Body of pancreas (tissue), 4 donors: ENCODE measurements at places on chromosomes 4 and X. TPM values are rescaled to one million over a fixed set of nuclear protein-coding genes. Genes with fewer than 3 reads are reported as not detected.

The XPNPEP2 gene
- total RNA-seq, result 0.52 TPM

The MGAT4D gene
- total RNA-seq, result not detected

The WDR17 gene
- 3.9 TPM for total RNA-seq

The IL1RAPL2 gene
- not detected for total RNA-seq

- no peak for DNase-seq
Observed at GRCh38 chrX:8346060-8346459, 118.6 kb upstream of the VCX3B start.

DNA sequence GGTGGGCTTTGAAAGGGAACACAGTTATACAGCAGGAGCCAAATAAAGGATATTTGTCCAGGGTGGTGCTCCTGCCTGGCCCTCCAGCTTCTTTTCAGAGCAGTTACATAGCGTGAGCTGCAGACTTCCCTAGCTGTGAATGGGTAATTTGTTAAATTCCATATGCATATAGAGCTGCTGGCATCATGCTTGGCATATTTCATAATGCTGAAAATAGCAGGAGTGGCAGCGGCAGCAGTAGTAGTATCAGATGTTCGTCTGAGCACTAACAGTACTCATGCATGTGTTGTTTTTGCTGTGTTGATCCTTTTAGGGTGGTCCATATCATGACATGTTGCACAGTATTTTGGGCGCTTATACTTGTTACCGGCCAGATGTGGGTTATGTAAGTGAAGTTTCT lies 33.6 kb upstream of the TADA2B start:
- no peak for DNase-seq

DNA sequence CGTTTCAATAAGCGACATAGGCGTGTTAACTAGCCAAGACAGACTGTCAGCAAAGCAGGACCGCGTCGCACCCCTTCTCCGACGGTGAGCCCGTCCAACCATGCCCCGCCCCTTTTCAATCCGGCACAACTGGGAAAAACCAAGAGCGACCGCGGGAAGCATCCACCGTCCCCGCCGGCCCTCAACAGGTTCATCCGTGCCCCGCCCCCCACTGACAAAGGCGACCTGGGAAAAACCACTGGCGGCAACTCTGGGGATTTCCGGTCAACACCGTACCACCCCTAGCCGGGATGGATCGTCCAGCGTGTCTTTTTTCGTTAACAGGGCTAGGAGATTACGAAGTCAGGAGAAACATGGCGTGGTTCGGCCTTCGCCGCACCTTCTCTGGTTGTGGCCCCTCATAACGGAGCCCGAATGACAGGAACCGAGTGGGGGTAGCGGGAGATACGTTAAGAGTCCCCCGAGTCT lies 377 bp downstream of the TIMM17B start:
- DNase-seq, result peak; percentile 80

GRCh38 chr4:7844594-7844991 lies 95.1 kb downstream of the AFAP1 start:
- no peak for DNase-seq

- no peak for DNase-seq
Observed at GRCh38 chr4:46073778-46074177, 50.1 kb downstream of the GABRG1 start.
